ENCODE measurements at places on chromosomes 4 and X.

GRCh38 chrX:93120805-93121204, 552.6 kb downstream of the NAP1L3 start:
- DNase-seq = no peak

DNA sequence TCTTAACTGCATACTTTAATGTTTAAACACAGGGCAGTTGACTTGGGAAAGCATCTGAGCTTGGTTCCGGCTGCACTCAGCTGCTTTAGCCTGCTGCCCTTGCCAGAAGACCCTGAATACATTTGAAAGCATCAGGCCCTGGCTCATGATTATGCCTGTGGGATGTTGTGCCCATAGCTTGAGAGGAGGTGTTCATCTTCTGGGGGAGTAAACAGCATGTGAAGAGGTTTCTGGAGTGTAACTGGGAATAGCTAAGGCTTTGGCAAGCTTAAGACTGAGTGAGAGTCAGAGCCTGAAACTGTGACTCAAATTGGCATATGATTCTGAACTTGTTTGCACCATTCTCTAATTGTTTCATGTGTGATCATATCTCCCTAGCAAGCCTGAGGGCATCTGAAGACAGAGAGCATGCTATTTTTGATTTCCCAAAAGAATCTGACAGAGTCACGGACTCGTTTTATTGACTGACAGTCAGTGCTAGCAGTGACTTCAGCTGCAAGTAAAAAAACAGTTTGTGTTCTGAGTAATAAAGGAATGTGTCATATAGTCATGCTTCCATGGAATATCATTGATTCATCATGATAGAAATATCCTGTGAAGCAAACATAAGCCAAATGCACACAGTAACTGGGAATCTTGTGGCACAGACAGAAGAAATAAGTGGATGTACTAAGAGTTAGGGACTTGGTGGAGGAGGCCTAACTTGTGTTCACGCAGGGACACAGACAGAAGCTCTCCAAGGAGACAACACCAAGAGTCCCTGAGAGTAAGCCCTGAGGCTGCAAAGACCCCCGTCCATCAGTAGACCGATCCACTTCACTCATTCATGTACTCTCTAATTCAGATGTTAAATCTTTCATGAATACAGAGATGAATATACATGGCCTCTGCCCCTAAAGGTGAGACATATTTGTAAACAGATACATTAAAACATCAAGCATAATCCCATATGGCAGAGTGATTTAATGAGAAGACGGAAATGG, 100.7 kb downstream of the SYNPO2 start:
- DNase-seq = no peak

DNA sequence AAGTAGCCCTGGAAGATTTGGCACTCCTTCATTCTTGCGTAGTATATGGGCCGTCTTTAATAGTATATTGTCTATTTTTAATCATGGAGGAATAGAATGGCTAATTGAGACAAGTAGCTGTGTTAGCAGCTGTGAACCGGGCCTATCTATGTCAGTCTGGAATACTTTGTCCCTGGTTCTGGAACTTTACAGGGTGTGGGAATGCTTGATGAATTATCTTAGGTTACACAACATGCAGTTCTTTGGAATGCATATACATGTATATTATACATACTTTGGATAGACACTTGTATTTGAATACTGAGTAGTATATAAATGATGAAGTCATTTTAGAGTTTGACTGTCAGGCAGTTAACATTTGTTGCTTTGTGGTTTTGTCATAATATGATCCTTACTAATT, 37.4 kb downstream of the PDLIM5 start:
- DNase-seq = no peak

DNA sequence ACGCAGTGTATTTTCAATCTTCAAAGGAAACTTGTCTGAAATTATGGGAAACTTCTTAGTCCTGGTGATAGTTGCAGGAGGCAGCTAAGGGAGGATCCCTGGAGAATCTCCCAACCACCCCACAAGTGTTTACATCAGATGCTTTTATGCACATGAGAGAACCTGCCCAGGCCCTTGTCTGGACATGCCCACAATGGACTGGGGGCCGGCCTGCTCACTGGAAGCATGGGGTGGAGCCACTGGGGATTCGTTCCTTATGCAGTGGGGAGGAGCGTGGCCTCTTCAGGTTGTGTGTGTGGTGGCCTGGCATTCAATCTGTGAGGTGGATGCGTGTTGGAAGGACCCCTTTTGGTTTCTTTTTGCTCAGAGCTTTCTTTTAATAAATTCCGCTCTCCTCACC, 398.7 kb upstream of the PPP1R2C start:
- no peak for DNase-seq

GRCh38 chrX:45622538-45622937, 421.9 kb upstream of the DIPK2B start:
- no peak for DNase-seq

- DNase-seq = peak; percentile 57
Measured at GRCh38 chrX:53071604-53072417, 10.4 kb upstream of the TSPYL2 start.

- no peak for DNase-seq
Measured at GRCh38 chr4:159178151-159178546, 75.3 kb downstream of the RAPGEF2 start.

DNA sequence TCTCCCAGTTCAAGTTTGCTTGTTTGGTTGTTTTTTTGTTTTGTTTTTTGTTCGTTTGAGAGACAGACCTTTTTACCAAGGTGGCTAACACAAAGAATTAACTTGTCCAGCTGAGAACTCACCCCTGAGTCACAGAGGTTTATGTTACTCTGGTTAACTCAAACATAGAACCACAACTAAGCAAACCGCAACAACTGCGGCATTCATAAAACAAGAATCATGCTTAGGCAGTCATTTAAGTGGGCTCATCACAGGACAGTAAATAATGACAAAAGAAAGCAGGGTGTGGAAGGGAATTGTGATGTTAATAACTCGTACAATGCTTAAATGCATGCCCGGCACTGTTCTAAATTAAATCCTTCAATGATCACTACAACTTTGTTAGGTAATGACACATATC, 24.7 kb upstream of the IL13RA1 start:
- no peak for DNase-seq

DNA sequence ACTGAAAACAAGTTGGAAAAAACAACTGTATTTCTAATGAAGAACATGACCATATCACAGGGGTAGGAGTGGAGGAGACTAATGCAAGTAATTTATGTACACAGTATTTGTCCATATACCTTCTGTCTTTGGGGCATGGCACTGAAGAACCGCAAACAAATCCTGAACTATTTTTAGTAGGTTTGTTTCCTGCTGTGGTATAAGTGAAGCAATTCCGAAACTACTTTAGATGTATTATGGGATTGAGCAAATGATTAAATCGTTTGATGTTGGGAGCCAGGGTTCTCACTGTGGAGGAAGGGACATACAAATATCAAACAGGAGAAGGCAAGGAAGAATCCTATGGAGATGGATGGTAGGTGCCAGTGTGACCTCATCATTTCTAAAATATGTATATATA, 18.9 kb upstream of the SH3KBP1 start:
- DNase-seq = no peak

GRCh38 chrX:100928660-100929613, at the start of gene XKRX:
TSS of gene XKRX (minus strand) at chrX:100928917. CDS start at chrX:100928304, 613 bp downstream.
- peak; percentile 11 for DNase-seq

GRCh38 chr4:5142726-5143125, 91.4 kb downstream of the STK32B start:
- no peak for DNase-seq

GRCh38 chr4:93814722-93815121, 13.8 kb upstream of the ATOH1 start:
- DNase-seq = no peak

GRCh38 chr4:174292473-174292872, 8.8 kb downstream of the CEP44 start:
- DNase-seq = no peak

GRCh38 chrX:103396186-103396585, 19.8 kb downstream of the BEX3 start:
- no peak for DNase-seq

DNA sequence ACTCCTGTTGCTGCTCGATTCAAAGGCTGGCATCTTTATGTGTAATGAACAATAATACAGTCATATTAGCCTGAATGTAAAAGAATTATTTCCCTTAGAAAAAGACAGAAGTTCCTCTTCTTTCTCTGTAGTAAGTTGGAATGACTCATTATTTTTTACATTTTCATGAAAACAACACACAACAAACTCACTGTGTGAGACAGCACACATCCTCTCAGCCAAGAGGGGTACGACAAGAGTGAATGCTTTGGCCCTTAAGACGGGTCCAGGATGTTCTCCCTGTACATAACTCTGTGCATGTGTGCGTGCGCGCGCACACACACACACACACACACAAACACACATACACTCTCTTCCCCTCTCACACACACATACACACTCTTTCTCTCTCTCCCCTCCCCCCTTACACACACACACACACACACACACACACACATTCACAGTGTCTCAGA, 72.8 kb downstream of the MANBA start:
- no peak for DNase-seq

DNA sequence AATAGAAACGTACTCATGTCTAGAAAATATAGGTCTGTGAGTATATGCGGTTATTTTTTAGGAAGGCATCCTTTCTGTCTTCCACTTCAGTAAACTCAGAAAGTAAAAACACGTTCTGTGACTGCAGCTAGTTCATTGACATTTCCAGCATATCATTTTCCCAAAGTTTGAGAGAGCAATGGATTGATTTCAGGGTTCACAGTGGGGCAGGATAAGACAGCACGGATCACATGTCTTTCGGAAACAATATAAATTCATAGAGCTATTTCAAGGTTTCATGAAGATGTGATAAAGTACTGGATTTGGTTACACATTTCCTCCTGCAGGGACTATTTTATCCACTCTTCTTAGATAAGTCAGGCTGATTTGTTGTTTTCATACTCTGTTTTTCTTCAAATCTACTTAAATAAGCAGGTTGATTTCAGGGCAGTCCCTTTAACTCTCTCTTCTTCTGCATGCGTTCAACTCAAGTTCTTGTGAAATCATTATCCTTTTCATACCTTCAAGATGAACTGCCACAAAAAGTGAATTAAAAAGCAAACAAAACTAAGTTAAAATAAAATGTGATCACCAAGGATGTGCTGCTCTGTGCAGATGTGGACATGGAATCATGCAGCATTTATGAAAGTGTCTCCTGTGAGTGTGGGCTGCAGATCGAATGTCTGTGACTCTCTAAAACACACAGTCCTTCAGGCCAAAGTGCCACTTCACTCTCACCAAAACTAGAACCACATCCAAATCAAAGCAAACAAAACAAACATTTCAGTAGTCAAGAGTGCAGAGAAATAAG, 187.7 kb downstream of the UNC5C start:
- DNase-seq = no peak

GRCh38 chr4:112938461-112939058, 110.9 kb upstream of the ANK2 start:
- DNase-seq = no peak

DNA sequence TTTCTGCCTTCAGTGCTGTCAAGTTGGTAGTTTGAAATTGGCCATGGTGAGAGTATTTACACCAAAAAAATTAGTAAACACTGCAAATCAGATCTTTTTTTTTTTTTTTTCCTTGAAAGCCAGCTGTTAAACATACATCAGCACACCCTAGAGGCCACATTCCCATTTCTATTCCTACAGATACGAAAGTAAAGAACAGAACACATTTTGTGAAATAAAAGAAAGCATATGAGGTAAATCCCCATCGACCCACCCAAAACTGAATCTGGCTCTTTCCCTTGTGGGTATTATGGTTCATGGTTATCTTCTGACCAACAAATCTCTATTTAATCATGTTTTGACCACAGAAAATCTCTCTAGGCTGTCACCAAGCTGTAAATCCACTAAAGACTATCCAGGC, 41.8 kb upstream of the AP1AR start:
- no peak for DNase-seq

GRCh38 chrX:21873063-21873775, 17.4 kb downstream of the YY2 start:
- DNase-seq = no peak

DNA sequence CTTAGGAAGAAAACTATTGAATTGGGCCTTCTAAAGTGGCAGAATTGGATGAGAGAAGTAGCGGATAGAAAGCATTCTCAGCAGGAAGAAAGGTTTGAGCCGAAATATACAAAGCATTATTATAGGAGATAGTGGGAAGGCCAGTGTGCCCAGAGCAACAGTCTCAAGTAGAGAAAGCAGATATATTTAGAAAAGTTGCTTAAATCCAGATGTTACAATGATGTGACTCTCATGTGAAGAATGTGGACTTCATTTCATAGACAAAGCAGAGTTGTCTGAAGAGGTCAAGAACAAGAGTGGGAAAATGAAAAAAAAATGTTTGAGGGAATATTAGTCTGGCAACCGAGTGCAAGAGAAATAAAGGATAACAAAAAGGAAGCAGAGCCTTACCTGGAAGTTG, 66.9 kb downstream of the SYNPO2 start:
- no peak for DNase-seq

- DNase-seq = no peak
Measured at GRCh38 chr4:148215202-148215601, 227.0 kb downstream of the NR3C2 start.

DNA sequence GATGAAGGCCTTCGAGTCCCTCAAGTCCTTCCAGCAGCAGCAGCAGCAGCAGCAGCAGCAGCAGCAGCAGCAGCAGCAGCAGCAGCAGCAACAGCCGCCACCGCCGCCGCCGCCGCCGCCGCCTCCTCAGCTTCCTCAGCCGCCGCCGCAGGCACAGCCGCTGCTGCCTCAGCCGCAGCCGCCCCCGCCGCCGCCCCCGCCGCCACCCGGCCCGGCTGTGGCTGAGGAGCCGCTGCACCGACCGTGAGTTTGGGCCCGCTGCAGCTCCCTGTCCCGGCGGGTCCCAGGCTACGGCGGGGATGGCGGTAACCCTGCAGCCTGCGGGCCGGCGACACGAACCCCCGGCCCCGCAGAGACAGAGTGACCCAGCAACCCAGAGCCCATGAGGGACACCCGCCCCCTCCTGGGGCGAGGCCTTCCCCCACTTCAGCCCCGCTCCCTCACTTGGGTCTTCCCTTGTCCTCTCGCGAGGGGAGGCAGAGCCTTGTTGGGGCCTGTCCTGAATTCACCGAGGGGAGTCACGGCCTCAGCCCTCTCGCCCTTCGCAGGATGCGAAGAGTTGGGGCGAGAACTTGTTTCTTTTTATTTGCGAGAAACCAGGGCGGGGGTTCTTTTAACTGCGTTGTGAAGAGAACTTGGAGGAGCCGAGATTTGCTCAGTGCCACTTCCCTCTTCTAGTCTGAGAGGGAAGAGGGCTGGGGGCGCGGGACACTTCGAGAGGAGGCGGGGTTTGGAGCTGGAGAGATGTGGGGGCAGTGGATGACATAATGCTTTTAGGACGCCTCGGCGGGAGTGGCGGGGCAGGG, 568 bp downstream of the HTT start:
- peak; percentile 0 for DNase-seq

DNA sequence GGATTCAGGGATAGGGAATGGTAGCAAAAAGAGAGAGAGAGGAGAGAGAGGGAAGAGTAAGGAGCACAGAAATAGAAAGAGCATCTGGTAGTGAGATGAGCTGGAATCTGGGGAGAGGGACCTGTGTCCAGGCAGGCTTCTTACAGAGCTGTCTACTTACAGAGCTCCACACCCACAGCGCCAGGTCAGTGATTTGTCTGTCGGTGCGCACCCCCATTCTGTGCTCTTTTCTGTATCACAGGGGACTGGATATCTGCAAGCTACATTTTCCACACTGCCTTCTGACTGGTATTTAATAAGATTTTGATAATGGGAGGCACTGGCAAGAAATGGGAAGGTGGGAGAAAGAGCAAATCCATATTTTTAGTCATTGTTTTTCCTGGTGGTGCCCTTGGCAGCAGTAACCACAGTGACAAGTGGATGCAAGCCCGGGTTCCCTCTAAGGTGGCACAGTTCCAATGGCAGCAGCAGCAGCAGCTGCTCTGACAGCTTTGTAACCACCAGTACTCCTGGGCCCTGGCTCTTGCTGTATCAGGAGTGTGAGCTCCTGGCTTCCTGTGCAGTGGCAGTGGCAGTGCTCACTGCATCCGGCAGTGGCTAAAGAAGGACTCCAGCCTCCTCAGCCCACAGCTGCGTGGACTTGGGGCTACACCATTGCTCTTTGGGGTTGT, 300.5 kb downstream of the TRIML1 start:
- peak; percentile 46 for DNase-seq
